Activated CD4-positive, alpha-beta T cell treated with anti-CD3 and anti-CD28 coated beads, Interleukin-2, amount 10 ng/mL, durations not matched to agents 7 days and 5 days (primary cell): ENCODE measurements at places on chromosomes 3 and 15.

DNA sequence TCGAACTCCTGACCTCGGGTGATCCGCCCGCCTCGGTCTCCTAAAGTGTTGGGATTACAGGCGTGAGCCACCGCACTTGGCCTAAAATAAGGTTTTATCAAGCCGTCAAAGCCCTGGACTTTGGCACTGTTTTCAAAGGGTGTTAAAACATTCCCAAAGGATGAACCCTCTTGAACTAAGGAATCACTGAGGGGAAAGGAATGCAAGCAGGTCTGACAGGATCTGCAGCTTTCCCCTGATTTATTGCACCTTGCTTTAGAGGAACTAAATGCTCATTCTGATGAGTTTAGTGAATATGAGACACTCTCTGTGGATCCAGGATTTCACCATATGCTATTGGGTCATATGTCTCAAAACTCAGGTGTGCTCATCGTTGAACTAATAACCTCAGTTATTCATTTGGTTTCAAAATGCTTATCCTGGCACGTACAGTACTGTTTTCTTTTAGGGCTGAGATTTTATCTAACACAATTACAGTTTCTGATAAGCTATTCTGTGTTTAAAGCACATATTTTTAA, 63.0 kb upstream of the TSC22D2 start:
- no peak for DNase-seq

- DNase-seq = no peak
Measured at GRCh38 chr3:174548841-174549623, 310.1 kb upstream of the NAALADL2 start.

DNA sequence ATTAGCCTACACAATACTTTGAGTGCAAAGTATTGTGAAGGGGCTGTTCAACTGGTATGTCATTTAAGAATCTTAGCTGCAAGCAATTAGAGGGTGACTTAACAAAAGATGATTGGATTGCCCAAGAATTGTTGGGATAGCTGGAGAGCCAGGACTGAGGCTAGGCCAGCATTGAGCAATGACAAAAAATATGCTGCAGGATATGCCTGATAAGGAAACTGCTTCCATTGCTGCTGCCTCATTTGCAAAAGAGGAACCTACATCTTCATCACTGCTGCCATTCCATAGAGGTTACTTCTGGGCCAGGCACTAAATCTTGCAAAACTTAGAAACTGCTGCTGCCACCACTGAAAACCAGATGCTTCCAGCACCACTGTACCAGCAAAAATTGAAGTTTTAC, 108.0 kb upstream of the TBC1D5 start:
- no peak for DNase-seq

- DNase-seq = no peak
Measured at GRCh38 chr3:31106912-31107311, 212.5 kb upstream of the GADL1 start.

DNA sequence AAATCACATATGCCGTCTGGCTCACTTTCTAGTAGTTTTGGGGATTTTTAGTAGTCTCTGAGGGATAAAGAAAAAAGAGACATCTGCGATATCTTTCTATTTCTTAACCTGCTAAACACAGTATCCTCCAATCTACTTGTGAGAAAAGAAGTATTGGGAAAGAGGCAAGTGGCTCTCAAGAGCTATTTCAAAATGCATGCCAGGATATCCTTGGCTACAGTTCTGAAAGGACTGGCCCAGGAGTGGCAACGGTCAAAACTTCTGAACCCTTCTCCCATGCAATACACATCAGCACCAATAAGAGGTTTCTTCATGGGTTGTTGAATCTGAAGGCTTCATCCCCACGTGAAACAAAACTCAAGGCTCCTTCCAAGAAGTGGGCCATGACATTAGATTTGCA, 204.0 kb upstream of the WNT5A start:
- DNase-seq = no peak

- DNase-seq = no peak
Measured at GRCh38 chr3:38890426-38890825, 74.4 kb upstream of the SCN10A start.

DNA sequence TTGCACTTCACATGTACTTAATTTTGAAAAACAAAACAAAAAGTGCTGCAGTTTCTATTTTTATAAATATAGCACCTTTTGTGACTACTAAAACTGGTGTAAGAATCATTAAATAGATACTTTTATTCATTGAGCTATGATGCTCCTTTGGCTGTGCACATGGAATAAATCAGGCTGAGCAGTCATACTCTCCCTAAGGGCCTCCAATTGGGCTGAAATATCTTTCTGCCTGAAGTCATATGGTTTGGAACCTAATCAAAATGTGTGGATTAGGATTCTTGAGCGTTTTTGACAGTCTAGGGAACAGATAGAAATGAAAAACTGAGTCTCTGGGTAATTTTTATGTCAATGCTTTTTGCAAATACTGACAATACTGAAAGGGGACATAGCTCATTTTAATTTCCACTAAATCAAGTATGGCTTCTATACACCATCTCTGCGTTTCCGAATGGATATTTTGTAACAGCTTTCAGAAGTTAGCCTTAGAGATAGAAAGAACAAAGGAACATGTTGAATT, 392.2 kb upstream of the ROBO1 start:
- DNase-seq = no peak

DNA sequence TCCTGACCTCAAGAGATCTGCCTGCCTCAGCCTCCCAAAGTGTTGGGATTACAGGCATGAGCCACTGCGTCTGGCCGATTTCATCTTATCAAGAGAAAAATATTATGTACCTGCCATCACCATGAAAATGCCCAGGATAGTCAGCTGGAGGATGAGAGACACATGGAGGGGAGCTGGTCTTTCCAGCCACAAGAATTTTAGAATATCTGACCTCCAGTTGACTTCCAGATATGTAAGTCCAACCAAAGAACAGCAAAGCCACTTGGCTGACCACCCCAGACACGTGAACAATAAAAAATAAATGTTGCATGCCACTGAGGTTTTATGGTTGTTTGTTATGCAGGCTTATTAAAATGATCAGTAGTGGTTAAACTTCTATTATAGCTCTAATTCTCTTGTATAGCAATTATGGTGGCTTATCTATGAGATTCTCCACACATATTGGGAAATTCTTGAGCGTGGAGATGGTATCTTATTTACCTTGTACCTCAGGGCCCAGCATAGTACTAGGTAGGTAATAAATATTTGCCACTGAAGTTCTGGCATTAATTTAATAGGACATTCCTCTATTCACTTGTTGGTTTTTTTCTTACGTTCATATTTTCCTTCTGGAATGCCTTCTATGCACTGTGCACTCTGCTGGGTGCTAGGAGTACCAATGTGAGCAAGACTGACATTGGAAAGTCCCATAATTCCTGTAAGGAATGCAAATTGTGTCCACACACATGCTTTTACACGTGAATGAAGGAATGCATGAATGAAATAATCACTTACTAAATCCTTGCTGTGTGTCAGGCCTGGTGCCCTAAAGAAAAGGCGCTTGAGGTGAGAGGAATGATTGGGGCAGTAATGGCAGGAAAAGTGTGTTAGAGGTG, 77.6 kb downstream of the EDEM1 start:
- DNase-seq = no peak

GRCh38 chr3:188071636-188072035, 82.3 kb upstream of the LPP start:
- no peak for DNase-seq

DNA sequence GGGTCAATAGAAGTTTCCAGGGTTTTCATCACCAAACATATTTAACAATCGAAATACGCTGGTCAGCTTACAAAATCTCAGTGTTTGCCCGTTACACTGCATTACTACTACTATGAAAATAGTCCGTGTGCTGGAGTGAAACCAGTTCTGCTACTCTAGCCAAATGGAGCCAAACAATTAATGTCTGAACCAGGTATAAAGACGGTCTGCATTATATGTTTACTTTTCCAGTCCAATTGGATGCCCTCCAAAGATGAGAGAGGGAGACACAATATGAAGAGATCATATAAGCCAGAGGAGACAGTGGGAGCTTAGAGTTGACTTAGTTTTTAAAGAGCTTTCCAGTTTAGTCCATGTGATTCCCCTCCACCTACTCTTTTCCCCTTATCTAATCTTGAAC, 6.3 kb upstream of the DUT start:
- no peak for DNase-seq

- DNase-seq = peak; percentile 58
Measured at GRCh38 chr15:84725001-84725491, 9.1 kb upstream of the SEC11A start.

DNA sequence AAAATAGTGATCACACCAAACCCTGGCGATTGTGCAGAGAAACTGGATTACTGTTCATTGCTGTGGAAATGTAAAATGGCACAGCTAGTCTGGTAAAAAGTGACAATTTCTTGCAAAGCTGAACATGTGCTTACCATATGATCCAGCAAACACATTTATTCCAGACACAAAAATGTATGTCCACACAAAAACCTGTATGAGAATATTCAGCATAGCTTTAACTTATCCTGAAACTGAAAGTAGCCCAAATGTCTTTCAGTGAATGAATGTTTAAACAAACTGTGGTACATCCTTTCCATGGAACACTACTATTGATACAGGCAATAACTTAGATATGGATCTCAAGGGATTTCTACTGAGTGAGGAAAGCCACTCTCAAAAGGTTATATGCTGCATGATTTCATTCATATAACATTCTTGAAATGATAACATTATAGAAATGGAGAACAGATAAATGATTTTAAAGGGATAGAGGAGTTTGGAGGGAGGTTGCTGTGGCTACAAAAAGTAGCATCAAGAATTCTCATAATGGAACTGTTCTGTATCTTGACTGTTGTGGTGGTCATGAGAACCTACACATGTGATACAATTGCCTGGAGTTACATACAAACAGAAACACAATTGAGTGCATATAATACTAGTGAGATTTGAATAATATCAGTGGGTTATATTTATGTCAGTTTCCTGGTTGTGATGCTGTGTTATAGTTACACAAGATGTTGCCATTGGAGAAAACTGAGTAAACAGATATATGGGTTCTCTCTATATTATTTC, 70.7 kb upstream of the DPH6 start:
- DNase-seq = no peak

DNA sequence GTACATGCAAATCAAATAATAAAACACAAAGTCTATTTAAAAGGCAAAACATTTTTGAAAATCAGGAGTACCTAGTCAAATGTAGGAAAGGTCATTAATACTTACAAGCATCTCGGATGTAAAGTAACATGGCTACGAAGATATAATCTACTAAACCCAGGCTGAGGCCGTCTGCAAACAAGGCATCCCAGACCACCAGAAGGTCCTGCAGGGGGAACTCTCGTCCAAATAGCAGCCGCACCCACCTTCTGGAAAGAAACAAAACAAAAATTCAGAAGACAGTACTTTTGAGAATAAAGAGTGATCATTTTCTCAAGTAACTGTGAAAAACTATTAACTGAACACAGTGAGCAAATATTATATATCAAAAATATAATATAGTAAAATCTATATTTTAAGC, 423.1 kb downstream of the PLCL2 start:
- no peak for DNase-seq

DNA sequence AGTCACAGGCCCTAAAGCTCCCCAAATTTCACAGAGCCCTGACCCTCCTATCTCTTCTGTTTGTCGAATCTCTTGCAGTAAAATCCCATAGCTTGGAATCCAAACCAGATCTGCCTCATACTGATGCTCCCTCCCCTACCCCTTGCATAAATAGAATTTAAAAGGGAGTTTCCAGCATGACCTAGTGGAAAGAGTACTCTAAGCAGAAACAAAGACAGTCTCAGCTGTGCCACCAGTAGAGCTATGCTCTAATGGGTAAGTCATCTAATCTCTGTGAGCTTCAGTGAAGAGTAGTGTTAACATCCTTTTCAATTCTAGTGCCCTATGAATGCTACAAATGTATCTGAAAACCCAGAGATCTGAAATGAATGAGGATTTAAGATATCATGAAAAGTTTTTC, 4.0 kb upstream of the SLC12A1 start:
- DNase-seq = no peak

DNA sequence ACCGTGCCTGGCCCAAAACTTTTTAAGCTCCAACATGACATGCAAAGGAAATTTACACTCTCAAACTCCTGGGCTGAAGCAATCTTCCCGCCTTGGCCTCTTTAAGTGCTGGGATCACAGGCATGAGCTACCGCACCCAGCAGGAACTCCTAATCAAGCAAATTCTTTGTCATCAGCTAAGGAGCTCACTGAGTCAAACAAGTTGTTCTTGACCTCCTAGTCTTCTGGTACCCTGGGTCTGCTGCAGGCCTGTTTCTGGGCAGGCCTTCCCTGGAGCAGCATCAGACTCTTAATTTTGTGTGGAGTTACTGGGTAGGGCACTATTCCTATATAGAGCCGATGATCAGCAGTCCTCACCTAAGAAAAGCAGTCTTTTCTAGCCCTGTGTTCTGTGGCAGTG, 68.4 kb upstream of the FLNB start:
- no peak for DNase-seq

DNA sequence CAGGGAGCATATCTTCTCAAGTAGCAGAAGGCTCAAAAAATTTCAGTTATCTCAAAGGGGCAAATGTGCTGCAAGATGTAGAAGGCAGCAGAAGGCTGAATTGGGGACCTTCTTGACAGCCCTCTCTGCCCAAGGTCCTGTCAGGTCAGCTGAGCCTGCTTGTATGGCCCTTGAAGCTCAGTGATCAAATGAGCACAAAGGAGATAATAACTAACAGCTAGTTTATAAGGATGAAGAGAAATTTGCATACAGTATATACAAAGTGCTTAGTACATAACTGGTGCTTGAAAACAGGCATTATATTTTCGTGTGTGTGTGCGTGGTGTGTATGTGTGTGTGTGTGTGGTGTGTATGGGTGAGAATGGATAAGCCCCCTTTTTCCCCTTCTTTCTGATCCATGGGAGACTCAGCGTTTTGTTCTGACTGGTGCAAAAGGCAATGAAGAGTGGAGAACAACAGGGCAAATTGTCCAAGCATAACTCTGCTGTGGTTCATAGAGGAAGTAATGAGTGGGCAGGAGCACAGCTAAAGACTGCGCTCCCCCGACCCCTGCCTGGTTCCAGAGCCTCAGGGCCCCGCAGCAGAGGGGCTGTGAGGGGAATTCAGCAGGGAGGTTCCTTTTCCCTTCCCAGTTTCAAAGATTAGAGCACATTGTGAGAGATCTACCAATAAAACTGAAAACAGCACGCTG, 356.8 kb upstream of the NR2F2 start:
- no peak for DNase-seq

DNA sequence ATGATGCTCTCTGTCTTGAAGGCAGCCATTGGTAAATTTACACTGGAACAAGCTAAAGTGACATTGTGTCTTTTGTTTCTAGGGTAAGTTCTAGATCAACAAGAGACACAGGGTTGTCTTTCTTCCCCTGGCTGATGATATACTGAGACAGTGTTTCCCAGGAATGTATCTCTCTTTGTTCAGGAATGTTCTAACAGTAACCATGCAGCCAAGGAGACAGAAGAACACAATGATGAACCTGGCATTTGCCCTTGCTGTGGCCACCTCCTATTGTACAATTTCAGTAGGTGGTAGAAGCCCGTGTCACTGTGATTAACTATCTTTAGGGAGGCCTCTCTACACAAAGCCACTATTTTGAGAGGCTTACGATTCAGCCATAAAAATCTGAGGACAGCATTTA, 130.7 kb downstream of the LRTM1 start:
- DNase-seq = no peak

GRCh38 chr15:39447881-39448280, 133.0 kb upstream of the THBS1 start:
- DNase-seq = no peak

GRCh38 chr3:107441617-107442016, 64.4 kb downstream of the CCDC54 start:
- no peak for DNase-seq
